ENCODE measurements at places on chromosomes 6 and 20. TPM values are rescaled to one million over a fixed set of nuclear protein-coding genes. Genes with fewer than 3 reads are reported as not detected.

GPX5 gene
- 3.6 TPM for polyA plus RNA-seq

DOK5 gene
- 1.6 TPM for polyA plus RNA-seq

TREM2 gene
- polyA plus RNA-seq, result not detected

PSMB8 gene
- polyA plus RNA-seq, result 0.57 TPM

OVOL2 gene
- polyA plus RNA-seq, result not detected

LHFPL5 gene
- not detected for polyA plus RNA-seq

AVP gene
- not detected for polyA plus RNA-seq

BHLHE23 gene
- not detected for polyA plus RNA-seq

SMOC2 gene
- 4.1 TPM for polyA plus RNA-seq

PRKN gene
- 14.5 TPM for polyA plus RNA-seq

Data from cardiac muscle cell (in vitro differentiated cells and primary cell).